Brain microvascular endothelial cell (primary cell): ENCODE measurements at places on chromosomes 6 and 20.

- DNase-seq: peak; percentile 13
Measured at GRCh38 chr6:53593001-53593488, 48.1 kb upstream of the GCLC start.

DNA sequence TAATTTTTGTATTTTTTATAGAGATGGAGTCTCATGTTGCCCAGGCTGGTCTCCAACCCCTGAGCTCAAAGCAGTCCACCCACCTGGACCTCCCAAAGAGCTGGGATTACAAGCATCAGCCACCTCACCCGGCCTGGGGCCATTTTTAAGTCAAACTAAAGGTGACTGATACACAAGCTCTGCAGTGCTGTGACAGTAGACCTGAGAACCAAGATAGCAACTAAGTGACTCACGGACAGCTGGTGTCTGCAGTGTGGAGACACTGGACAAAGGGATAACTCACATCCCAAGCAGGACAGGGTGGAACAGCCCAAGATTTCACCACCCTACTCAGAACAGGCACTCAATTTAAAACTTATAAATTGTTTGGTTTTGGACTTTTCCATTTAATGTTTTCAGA lies 402.5 kb downstream of the CD83 start:
- no peak for DNase-seq

GRCh38 chr6:124373386-124373785 lies 569.7 kb downstream of the NKAIN2 start:
- no peak for DNase-seq

GRCh38 chr6:100281471-100281901 lies 183.2 kb downstream of the SIM1 start:
- DNase-seq: no peak

DNA sequence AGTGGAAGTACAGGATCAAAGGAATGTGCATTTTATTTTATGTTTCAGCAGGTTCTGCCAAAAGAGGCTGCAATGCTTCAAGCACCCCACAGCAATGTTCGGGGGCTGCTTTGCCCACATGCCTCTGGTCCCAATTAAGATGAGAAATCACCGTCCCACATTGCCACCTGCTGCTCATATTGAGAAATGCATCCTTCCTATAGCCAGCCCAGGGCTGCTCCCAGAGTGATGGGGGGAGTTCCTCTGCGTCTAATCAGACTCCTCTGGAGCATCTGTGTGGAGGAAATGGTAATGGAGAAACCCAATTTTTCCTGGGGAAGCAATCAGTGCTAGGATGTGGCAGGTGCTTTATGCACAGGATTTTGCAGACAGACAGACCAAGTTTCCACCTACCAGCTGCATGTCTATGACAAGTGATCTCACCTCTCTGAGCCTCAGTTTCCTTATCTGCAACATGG lies 33.7 kb downstream of the PTGIS start:
- DNase-seq: peak; percentile 49

- no peak for DNase-seq
Measured at GRCh38 chr20:44745598-44746366, at the start of gene KCNK15. KCNK15 (plus strand) TSS chr20:44745865; CDS start chr20:44745911, 46 bp downstream.

DNA sequence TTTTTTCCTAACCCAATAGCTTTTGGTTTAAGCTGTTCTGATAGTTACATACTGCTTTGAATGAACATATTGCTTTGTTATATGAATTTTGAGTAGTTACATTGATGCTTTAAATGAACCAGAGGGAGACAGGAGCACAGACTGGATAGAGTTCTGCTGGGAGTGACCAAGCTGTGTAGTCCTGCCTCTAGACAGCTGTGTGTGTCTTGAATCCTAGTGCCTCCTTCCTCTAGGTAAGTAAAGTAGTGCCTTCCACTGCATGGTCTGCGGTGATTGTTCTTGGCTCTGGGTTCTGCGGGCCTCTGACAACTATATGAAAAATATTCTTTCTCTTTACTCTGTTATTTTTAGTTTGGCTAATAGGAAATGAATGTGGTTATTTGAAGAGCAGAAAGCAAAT lies 46.0 kb upstream of the ADGRG6 start:
- no peak for DNase-seq

- no peak for DNase-seq
Measured at GRCh38 chr6:44076356-44077213, 50.7 kb downstream of the MRPL14 start.

DNA sequence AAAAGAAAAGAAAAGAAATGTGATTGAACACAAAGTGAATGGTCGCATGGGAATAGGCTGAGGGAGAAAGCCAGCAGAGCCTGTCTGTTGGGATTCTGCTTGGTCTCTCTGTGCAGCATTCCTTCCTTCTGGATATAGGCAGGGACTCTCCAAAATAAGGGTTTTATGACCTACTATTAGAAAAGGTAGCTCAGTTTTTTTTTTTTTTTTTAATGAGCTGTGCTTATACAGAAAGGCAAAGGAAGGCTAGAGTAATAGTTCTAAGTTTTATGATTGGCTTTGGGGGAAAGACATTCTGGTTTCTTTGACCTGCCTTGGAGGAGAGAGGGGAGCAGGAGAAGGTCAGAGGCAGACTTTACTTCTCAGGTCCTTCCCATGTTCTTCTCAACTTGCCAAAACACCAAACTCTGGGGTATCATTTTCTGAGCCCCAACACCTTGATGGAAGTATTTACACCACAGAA lies 18.8 kb upstream of the IER3 start:
- DNase-seq: no peak

DNA sequence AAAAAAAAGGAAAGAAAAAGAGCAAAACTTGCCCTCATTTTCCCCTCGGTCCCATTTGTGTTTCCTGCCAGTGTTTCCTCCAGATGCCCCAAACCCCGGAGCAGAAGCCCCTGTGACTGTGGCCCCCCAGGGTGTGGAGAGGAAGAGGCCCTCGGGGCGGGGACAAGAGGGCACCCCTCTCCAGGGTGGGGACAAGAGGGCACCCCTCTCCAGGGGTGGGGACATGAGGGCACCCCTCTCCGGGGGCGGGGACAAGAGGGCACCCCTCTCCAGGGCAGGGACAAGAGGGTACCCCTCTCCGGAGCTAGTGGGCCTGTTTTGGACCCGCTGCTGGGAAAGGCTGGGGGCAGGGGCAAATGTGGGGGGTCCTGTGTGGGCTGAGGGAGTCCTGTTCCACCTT lies 13.1 kb downstream of the MYT1 start:
- no peak for DNase-seq

DNA sequence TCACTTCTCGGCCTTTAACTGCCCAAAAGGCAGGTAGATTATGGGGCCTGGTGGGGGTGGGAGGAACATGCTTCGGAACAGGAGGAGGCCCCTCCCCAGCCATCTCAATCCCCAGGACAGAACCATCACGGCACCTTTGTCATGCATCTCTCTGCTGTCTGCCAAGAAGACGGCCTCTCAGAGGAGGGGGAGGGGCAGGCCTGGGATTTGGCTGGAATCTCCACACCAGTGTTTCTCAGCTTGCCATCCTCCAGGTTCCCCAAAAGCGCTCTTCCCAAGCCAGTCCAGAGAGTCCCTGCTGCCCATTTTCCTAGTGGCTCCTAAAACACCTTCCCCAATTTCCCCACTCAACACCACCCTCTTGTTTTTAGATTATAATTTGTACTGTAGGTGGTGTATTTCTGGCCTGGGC lies 2.5 kb upstream of the POU5F1 start:
- DNase-seq: no peak

- DNase-seq: no peak
Measured at GRCh38 chr20:50330504-50331313, 140.1 kb downstream of the CEBPB start.

- DNase-seq: no peak
Measured at GRCh38 chr20:17449031-17449430, 82.1 kb downstream of the BFSP1 start.

DNA sequence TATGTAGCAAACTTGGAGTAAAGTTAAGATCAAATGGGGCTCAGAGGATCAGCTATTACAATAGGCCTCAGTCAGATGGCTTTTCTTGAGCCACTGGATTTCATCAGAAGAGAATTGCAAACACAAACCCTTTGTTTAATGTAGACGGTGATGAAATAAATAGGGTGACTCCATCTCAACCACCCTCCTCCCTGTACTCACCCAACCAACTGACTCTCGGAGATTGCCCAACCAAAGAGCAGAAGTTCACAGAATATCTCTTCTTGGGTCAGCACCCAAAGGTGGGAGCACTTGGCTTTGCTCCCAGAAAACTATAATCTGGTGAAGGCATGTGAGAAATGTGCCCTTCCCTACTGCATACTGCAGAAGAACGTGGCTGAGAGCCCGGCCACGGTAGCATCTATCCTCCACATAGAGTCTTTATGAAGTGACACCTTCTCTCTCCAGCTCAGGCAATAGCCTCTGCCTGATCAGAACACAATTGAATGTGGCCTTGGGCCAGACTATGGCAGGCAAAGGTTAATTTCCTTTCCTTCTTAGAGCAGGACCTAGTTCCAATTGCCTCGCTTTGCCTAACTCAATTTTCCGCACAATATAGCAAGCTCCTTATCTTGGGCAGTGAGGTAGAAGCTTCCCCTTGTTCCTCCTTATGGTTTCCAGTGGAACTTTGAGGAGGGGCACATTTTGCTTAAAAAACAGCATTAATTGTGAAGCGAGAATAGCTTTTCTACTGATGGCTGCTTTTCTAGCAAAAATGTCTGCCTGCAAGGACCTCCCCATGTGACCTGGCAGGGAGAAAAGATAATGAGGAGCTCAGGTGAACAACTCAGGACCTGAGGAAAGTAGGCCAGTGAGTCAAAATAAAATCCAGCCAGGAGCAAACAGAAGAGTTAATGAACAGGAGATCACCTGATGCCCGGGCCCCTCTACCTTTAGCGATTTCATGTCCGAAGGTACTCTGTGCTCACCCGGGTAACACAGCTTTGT lies 79.4 kb downstream of the GFOD1 start:
- DNase-seq: peak; percentile 37

- peak; percentile 87 for DNase-seq
Measured at GRCh38 chr6:24902782-24903181, 33.0 kb downstream of the RIPOR2 start.

GRCh38 chr6:27777614-27778355 lies 134.4 kb downstream of the OR2B2 start:
- no peak for DNase-seq

GRCh38 chr6:151814614-151815013 lies 7.1 kb downstream of the ESR1 start:
- no peak for DNase-seq

- DNase-seq: peak; percentile 49
Measured at GRCh38 chr20:35561268-35561667, 19.4 kb downstream of the ERGIC3 start.

DNA sequence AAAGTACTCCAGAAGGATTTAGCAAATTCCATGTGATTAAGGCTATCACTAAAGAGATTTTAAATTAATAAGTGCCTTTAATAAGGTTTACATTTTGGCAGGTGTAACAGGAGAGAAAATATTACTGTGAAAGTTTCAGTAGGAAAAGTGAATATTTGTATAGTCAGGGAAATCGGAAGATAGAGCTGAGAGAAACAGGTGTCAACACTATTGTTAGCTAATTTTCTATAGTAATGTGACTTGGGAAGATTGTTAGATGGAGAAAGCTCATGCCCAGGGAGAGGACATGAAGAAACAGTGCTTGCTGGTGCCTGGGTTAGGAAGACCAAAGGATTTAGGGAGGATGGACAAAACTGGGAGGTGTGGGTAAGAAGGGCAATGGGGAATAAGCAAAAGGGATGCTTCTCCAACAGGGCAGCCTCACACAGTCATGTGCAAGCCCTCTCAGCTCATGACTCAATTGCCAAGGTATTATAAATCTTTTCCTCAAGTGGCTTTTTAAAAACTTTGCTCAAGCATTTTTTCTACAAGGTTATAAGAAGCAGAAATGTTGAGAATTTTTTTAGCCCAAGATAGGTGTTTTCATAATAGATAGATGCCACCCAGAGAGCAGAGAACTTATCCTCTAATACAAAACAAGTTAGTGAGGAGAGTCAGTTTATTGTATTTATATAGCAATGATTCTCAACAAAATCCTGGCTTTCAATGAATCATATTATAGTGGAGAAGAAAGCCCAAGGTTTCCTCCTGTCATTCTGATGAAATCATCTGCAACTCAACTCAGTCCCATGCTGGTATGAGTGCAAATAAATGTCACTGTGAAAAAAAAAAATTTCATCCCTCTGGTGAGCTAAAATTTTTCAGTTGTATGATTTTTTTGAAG lies 325.2 kb upstream of the NT5E start:
- DNase-seq: peak; percentile 34

GRCh38 chr6:87993356-87993755 lies 54.3 kb upstream of the SPACA1 start:
- no peak for DNase-seq

- no peak for DNase-seq
Measured at GRCh38 chr20:2729251-2729713, 36.7 kb downstream of the EBF4 start.

DNA sequence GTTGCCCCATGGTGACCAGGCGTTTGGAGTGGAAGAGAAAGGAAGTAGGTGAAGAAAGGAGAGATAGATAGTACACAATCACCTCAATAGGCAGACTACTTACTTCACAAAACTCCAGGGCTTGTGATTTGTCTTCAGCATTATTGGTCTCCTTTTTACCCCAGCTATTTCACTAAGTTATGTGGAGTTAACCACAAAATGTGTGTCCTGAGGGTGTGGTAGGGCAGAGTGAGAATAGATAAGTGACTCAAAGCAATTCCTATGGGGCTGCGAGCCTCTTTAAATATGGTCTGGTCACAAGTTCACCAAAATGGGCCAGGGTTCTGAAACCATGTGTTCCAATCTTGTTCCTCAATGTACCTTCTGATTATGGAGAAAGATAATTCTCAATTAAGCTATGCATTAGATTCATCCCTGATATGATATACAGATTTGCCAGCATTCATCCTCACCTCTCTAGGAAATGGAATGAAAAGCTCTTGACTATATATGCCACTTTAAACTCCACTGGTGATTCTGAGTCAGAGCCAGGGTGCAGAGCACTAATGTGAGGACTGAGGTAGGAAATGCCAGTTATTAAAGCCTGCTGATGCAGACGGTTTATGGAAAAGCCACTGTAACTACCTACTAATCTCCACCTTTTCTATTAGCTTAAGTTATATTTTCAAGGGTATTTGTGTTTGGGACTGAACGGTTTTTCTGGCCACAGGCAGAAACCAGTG lies 310.6 kb upstream of the MANEA start:
- DNase-seq: no peak

GRCh38 chr6:117072134-117072533 lies 193.2 kb upstream of the VGLL2 start:
- DNase-seq: no peak

DNA sequence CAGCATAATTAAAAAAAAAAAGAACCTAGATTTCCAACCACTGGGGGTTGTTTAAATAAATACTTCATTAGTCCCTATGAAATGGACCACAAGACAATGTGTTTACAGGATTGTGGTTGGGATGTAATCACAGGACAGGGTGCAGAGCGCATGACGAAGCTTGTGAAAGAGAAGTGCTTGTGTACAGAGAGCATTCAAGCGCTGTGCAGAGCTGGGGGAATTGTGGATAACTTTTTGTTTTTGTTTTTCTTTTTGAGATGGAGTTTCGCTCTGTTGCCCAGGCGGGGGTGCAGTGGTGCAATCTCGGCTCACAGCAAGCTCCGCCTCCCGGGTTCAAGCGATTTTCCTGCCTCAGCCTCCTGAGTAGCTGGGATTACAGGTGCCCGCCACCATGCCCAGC lies 22.3 kb downstream of the LAMA5 start:
- no peak for DNase-seq

GRCh38 chr6:168355716-168356522 lies 36.3 kb upstream of the DACT2 start:
- peak; percentile 19 for DNase-seq
